Naive thymus-derived CD4-positive, alpha-beta T cell (primary cell): ENCODE measurements at places on chromosomes 13 and 19.

DNA sequence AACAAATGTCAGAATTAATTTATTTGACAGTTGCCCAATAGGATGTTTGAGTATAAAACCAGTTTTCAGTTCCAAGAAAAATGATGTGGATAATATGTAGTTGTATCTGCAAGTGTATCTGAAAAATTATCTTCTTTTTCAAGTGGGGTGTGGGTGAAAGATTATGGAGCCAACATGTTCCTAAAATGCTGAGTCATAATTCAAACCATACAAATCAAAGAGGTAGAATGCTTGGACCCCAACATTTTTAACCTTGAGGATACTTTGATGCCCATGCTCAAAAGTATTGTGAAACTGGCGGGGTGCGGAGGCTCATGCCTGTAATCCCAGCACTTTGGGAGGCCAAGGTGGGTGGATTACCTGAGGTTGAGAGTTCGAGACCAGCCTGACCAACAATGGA lies 54.0 kb upstream of the ZNF724 start:
- DNase-seq: no peak

- DNase-seq: no peak
Observed at GRCh38 chr13:111337741-111338140, 17.3 kb downstream of the TEX29 start.

DNA sequence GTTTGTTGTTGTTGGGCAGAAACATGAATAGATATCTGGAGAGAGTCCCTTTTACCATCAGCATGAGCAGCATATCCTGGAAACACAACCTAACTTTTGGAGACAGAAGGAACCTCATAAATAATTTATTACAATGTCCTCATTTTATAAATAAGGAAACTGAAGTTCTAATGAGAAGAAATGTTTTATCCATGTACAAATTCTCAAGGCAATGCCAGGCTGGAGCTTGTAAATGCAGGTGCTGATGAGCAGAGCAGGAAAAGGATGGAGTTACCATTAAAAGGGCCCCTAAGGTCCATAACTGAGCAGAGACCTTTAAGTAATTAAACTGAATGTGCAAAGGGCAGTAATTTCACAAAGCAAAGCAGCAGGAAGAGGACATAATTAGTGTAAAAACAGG lies 17.3 kb downstream of the LCP1 start:
- no peak for DNase-seq

- DNase-seq: no peak
Observed at GRCh38 chr13:32316501-32316900, 1.2 kb downstream of the BRCA2 start.

DNA sequence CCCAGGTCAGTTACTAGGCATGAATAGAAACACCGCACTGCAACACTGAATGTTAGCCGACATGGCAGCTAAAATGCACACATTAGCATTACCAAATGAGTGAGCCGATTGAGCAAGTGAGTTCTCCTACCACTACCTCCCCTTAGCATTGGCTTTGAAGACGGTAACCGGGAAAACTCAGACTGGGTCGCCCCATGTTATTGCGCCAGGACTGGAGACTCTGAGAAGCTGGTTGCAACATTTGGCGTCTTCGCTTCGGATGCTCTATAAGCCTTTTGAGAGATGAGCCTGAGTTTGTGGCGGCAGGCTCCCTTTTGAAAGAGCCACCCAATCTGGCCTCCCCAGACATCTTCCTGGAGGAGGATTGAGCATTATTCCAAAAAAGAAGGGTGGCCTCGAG lies 68.5 kb upstream of the POMP start:
- no peak for DNase-seq

- no peak for DNase-seq
Observed at GRCh38 chr13:74751739-74752138, 617.5 kb upstream of the KLF12 start.

DNA sequence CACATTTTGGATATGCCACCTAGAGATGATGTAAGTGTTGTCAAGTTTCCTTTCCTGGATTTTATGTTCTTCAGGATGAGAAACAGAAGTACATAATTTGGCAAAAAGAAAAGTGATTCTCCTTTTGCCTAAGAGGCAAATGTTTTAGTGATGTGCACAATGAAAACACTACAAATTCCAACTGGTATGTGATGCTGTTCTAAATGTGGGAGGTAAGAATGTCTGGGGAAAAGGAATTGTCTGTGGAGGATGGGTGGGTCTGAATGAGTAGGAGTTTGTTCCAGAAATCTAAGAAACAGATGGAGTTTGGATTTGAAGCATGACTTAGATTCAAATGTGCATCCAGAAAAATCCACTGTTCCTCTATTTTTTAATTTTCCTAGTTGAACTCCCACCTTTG lies 473.6 kb upstream of the SPRY2 start:
- DNase-seq: no peak

DNA sequence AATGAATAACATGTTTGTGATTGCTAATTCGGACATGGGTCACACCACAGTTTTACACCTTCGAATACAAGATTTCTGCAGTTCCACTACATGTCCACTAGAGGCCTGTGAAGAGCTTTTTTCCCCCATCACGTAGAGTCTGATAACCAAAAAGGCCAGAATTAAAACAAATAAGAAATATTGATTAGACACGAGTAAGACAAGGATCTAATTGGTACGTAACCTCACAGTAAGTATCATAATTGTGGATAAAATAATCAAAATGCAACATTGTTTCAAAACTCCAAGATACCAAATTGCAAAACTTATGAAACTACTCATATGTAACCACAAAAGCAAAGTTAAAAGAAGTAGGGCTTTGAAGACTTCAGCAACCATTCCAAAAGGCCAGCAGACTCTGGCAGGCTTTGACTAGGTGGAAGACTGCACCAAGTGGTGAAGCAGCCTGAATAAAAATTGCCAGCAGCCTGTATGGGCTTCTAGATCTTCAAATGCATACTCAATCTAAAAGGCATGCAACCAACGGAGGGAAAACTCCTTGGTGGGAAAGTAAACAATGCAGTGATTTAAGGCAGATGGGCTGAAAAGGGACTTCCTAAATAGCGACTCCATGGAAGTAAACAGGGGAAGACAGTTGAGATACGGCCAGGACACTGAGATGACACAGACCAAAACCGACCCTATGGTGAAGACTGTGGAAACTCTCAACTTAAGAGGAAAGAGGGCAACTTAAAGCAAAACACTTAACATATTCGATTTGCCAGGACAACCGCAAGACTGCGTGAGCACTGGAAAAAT lies 56.7 kb downstream of the STARD13 start:
- peak; percentile 39 for DNase-seq

DNA sequence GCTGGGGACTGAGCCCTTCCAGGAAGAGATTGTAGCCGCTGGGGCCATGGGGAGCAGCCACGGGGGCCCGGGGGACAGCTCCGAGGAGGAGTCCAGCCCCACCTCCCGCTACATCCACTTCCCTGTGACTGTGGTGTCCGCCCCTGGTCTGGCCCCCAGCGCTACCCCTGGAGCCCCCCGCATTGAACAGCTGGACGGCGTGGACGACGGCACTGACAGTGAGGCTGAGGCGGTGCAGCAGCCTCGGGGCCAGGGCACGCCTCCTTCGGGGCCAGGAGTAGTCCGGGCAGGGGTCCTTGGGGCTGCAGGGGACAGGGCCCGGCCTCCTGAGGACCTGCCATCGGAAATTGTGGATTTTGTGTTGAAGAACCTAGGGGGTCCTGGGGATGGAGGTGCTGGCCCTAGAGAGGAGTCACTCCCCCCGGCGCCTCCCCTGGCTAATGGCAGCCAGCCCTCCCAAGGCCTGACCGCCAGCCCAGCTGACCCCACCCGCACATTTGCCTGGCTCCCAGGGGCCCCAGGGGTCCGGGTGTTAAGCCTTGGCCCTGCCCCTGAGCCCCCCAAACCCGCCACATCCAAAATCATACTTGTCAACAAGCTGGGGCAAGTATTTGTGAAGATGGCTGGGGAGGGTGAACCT lies 9.6 kb downstream of the IGFLR1 start:
- DNase-seq: no peak

GRCh38 chr13:101289764-101290163 lies 126.5 kb downstream of the NALCN start:
- no peak for DNase-seq

DNA sequence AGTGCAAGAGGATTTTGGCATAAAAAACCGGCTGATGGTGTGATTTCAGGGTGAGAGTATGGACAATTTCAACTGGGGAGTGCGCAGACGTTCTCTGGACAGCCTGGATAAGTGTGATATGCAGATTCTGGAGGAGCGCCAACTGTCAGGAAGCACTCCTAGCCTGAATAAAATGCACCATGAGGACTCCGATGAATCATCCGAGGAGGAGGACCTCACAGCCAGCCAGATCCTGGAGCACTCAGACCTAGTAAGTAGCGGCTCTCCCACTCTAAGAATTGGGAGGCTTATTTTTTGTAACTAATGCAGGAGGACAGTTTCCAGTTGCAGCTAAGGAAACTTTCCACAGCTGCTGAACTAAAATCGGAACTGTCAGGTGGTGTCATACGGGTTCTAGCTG lies 53.6 kb downstream of the ZAR1L start:
- DNase-seq: no peak

DNA sequence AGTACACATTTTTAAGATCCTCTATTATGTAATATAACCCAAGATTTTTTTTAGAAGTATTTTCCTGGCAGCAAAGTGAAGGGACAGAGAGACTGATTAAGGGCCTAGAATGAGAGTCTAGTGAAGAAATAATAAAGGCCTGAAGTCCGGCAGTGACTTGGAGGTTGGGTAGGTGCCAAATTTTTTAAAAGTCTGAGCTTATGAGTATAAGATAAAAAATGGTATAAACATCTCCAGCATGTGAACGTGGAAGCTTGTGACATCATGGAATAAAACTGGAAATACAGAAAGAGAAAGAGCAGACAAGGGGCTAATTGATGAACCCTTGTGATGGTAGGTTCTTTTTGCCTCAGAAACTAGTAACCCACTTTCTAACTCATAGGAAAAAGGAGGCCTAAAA lies 174.6 kb downstream of the SUCLA2 start:
- no peak for DNase-seq

GRCh38 chr13:92126399-92126798 lies 728.0 kb downstream of the GPC5 start:
- DNase-seq: no peak

- no peak for DNase-seq
Observed at GRCh38 chr19:2428321-2428690, 920 bp upstream of the TIMM13 start.

DNA sequence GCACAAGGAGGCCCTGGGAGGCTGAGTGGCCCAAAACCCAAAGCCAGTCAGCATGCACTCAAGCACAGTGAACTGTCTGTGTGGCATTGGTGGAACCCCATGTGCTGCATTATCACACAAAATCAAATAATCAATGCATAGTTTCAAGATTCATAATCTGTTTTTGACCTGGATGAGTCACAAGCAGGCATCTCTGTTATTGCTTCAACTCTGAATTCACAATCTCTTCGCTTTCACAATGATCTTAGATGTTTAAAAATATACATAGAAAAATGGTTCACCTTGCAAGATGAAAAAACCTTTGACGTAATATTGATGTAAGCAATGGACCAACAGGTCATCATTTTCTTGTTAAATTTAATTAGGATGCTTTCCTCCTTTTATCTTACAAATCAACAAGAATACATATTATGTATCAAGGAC lies 455.4 kb downstream of the IRS2 start:
- DNase-seq: no peak

- no peak for DNase-seq
Observed at GRCh38 chr19:34995551-34995950, 4.6 kb upstream of the GRAMD1A start.

DNA sequence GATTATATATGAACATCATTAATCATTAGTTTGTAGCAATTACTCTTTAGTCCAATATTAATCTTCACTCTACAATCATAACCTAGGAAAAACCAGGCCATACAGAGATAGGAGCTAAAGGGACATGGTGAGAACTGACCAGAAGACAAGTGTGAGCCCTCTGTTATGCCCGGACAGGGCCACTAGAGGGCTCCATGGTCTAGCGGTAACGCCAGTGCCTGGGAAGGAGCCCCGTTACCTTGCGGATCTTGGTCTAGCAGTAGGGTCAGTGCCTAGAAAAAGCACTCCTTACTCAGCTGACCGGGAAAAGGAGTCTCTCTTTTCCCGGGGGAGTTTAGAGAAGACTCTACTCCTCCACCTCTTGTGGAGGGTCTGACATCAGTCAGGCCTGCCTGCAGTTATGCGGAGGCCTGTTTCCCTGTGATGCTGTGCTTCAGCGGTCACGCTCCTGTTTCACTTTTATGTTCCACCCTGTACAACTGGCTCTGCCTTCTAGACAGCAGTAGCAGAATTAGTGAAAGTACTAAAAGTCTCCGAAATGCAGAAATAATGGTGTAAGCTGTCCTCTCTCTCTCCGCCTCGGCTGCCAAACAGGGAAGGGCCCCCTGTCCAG lies 13.8 kb downstream of the OR7D4 start:
- DNase-seq: peak; percentile 36

- no peak for DNase-seq
Observed at GRCh38 chr13:91813253-91813652, 414.8 kb downstream of the GPC5 start.

DNA sequence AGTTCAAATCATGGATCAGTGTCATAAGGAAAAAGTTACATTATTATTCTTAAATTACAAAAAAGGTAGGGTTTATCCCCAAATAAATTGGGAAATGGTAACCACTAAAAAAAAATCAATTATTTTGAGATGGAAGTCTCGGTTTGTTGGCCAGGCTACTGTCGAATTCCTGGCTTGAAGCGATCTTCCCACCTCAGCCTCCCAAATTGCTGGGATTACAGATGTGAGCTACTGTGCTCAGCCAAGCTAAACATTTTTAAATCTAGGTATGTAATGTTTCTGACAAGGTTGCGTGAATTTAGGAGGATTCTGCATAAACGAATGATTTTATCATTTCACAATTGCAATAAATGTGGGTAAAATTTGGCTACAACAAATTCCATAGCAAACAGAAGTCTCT lies 2.0 kb downstream of the NAA16 start:
- no peak for DNase-seq

DNA sequence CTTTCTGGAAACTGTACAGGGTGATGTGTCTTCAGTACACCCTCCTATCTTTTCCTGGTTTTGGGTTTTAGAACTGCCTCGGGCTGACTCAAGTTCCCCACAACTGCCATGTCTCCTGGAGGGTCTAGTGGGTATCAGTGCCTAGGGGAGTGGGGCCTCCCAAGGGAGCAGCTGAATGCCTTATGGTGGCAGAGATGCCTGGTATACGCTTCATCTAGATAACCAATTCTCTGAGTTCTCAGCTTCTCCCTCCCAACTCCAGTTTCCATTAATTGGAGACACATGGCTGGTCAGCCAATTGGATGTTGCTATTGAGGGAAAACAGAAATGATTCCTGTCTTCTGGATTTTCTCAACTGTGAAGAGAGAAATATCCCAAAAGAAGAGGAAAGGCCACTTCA lies 12.8 kb downstream of the ZNF439 start:
- DNase-seq: no peak

DNA sequence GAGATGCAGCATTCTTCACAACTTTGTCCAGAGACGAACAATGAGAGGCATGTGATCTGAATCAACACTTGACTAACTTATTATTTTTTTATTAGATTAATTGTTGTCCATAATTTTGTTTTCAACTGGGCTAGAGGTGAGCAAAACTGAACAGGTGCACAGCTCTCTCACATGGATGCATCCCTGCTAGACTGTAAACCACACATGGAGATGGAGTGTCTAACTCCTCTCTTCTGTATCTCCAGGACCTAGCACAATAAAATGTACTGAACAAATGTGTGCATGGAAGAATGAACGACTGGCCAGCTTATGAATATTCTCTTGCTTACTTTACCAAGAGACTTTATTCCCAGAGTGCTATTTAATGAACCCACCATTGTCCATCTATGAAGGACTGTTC lies 627.7 kb downstream of the LIG4 start:
- no peak for DNase-seq
